ENCODE measurements at places on chromosomes 3 and 15. TPM values are rescaled to one million over a fixed set of nuclear protein-coding genes. Genes with fewer than 3 reads are reported as not detected.

DNA sequence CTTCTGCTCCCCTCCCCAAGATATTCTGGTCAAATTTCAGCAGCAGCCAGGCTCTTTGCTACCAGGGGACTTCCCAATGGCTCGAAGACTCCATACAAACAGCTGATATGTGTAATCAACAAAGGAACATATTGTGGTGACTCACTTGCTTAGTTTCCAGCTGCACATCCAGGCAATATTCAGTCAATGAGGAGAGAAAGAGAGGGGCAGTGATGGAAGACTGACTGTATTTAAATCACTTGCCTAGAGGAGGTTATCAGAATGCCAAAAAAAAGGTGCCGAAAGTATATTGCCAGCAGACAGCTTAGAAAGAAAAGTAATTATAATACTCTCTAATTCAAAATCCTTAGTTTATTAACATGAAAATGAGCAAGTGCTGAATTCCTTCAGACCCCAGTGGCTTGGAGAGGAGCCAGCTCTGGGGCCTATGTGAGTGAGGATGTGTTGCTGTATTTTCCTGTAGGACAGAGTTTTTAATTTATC is 236.5 kb downstream of the LRTM1 start:
- no peak for DNase-seq

The ANP32A gene
- 237 TPM for total RNA-seq

DNA sequence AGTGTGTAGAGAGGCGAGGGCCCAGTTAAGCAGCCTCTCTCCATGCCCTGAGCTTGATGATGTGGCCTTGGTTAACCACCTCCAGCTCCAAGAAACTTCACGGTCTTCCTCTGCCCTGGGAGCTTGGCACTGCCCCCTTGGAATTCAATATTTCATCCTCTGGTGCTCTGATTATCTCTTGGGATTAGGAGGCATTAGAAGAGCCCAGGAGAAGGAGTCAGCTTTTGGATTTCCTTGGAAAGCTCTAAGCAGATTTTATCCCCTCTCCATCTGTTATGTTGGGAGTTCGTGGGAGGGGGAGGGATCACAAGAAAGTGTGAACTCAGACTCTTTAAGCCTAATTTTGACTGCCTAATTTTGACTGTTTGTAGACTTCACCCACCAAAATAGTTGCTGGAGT is 132.7 kb upstream of the AGBL1 start:
- no peak for DNase-seq

The EFCC1 gene
- total RNA-seq: not detected

DNA sequence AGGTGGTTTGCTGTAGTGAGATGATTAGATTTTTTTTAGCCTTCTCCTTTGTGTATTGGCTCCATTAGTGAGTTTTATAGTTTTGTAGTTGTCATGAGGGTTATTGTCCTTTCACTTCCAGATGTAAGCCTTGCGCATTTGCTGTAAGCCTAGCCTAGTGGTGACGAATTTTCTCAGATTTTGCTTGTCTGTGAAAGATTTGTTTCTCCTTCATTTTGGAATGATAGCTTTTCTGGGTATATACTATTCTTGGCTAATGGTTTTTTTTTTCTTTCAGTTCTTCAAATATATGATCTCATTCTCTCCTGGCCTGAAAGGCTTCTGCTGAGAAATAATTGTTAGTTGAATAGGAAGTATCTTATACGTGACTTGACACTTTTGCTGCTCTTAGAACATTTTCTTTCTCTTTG is 166.5 kb upstream of the THRB start:
- DNase-seq: no peak

The HYAL1 gene
- total RNA-seq: not detected

The TGM4 gene
- not detected for total RNA-seq

The SLC25A20 gene
- total RNA-seq: 31.5 TPM

The PLA2G4B gene
- 6.8 TPM for total RNA-seq

DNA sequence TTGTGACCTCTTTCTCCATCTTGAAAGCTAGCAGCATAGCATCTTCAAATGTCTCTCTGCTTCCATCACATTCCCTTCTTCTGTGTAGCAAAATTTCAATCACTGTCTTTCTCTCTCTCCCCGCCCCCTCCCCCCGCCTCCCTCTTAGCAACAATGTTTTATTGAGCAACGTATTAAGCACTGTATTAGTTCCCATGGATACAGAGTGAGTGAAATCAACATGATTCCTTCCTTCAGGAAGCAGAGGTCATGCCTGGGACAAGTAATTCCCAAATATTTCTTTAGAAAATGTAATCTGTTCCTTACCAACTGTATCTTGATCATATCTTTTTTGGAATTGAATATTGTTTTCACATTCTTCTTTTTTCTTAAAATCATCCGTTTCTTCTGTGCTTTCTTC is 373.7 kb upstream of the NECTIN3 start:
- DNase-seq: no peak

GRCh38 chr3:172606021-172606420 is 82.8 kb upstream of the TNFSF10 start:
- DNase-seq: no peak

GRCh38 chr3:130838898-130839600 is 54.8 kb upstream of the ATP2C1 start:
- no peak for DNase-seq

The RNF168 gene
- total RNA-seq: 29.8 TPM

The ALAS1 gene
- 73.0 TPM for total RNA-seq

The CDCP1 gene
- 0.96 TPM for total RNA-seq

DNA sequence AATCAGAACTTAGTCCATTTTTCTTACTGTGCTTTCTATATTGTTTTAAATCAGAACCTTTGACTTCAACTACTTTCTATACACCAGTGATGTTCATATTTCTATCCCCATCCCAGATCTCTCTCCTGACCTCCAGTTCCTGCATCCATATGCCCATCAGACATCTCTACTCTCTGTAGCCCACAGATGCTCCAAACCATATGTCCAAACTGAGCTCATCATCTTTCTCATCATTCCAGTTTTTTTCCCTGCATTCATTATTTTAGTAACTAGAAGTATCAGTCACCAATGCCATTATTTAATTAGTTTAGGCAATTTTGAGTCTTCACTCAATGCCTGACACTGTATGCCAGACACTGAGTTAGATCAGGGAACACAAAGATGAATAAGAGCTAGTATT is 25.4 kb upstream of the IL16 start:
- no peak for DNase-seq

DNA sequence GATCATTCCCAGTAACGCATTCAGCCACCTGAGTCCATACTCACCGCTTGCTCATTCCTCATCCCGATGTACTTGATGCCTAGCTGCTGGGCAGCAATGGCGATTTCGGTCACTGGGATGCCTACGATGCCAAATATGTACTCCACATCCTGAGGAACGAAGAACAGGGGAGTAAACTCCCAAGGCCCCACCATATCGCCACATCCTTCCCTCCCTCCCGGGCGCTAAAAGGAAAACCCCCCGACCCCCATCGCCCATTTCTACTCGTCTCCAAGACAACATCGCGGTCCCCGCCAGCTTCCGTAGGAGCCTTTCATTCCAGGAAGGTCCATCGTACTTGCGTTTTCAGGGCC is 347 bp downstream of the HACL1 start:
- DNase-seq: no peak

The SV2B gene
- not detected for total RNA-seq

The RASGRF1 gene
- total RNA-seq: not detected

DNA sequence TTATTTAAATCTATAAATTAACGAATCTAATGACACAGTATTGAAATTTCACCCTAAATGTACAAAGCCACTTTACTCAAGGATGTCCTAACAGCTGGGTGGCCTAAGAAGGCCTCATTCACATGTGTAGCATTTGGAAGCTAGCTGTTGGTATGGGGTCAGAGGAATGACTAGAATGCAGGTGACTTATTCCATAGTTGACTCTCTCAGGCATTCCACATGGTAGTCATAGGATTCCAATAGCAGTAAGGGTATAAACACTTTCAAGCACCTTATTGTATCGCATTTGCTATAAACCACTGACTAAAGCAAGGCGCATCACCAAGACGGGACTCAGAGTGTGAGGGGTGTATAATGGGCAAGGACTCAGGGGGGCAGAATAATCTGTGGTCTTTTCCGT is 294.8 kb upstream of the EPHA3 start:
- DNase-seq: no peak

The KCNMB3 gene
- 0.59 TPM for total RNA-seq

The GOLGA6D gene
- not detected for total RNA-seq

DNA sequence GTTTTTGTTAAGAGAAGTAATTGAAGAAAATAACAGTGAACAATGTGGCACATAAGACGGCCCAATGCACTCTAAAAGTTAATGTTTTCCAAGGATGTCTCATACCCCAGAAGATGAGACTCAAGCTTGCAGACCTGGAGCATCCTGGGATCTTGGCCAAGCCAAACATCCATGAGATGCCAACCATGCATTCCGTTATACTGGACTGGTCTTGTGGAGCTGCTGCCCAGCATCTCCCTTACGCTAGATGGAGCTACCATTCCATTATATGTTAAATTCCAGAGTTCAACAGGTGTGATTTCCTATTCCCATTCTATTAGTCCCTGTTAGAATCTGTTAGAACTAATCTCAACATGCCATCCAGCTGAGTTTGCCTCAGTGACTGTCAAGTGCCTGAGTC is 181.8 kb downstream of the PDCD6IP start:
- DNase-seq: no peak

The CDV3 gene
- total RNA-seq: 322 TPM

DNA sequence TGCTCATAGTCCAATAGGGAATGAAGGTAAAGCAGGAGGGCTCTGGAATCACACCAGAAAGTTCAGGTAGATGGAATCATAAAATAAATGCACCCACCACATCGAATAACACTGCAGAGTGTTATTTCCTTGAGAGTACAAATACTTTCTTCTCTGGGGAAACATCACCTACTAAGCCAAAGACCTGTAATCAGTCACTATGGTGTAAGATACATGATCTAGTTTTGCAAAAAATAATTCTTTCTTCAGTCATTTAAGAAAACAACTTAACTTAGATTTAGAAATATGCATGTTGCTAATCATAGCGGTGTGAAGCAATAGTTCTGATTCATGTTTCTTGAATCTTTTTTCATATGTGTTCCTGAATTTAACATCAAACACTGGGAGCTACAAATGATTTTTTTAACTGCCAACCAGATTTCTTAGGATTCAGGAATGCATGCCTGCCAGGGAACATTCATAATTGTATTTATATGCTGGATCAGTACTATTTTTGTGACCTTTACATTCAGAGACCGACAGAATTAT is 40.2 kb upstream of the MEIS2 start:
- DNase-seq: no peak

DNA sequence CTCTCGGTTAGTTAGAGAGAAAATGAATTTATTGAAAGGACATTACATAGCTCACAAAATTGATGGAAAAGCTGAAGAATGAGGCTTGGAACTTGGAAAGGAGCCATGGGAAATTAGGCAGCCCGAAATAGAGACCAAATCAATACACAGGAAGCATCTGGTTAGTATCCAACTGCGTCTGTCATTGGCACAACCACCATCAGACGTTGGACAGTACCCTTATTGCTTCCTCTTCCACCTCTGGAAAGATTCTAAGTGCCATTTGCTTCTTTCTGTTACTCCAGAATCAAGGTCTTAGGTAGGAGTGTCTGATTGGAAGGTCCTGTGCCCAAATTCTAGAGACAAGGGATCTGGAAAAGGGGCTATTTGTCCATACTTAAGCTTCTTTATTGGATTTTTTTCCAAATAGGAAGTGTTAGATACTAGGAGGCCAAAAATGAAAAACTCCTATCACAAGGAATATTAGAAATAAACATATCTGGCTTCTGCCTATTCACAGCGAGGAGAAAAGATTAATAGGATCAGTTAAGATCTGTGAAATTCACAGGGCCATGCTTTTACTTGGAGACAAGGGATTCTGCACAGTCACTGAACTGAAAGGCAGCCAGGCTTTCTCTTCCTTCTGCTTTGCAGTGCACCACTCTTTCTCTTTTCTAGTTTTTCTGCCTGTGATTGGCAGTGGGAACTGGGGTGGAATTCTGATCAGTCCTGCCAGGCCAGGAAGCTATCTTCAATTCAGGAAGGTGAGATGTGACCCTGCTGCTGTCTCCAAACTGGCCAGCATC is 10.7 kb upstream of the HACD2 start:
- DNase-seq: no peak

DNA sequence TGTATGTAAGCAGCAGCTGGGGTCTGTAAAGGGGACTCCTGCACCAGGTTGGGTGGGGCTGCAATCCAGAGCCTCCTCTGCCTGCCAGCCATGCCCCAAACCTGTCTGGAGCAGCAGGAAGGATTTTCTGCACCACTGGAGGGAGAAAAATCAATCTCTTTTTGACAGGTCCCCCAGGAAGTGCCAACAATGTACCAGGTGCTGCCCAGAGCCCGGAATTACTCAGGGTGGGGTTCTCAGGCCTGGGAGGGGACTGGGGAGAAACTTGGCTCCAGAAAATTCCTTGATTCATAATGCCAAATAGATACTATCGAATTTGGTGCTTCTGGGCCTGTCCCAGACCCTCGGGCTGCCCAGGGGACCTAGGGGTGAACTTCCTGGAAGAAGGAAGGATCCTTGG is 52.6 kb downstream of the WNT7A start:
- no peak for DNase-seq

DNA sequence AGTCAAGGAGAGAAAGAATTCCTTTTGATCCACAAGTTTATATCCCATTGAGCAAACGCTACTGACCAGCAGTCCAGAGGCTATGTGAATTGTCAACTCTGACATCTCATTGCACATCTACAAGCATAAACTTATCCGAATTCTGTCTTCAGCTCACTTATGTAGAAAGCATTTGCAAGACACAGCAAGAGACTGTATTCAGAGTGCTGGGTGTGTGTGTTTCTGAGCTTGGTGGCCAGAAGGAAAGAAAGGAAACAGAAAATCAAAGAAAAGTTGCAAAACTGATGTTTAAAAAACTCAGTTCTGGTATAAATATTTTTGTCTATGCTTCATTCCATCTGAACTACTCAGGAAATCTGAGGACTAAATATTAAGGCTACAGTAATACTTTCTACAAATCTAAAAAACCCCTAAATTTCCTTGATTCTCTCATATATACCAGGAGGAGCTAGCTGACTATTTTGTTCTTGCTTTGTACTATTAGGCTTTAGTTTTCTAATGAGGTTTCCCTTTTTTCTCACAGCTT is 45.5 kb downstream of the LSAMP start:
- no peak for DNase-seq
